Smooth muscle cell of the coronary artery (primary cell): ENCODE measurements at places on chromosomes 7 and 10. TPM values are rescaled to one million over a fixed set of nuclear protein-coding genes. Genes with fewer than 3 reads are reported as not detected.

The VWDE gene
- 0.08 TPM in 1 of 2 replicates, not detected in the other for total RNA-seq

The ADRA2A gene
- 2.9 TPM in 1 of 2 replicates, not detected in the other for total RNA-seq

The GPR37 gene
- 0.30 TPM in 1 of 2 replicates, not detected in the other for total RNA-seq

The SPDYE6 gene
- 0.23 TPM in 1 of 2 replicates, not detected in the other for total RNA-seq

The ADAMTS14 gene
- 1.5 and 9.0 TPM in 2 replicates for total RNA-seq

The STAM gene
- 14.2 and 17.1 TPM in 2 replicates for total RNA-seq

The TAS2R41 gene
- total RNA-seq, result not detected in 2 replicates

The GIMAP2 gene
- 0.60 and 4.7 TPM in 2 replicates for total RNA-seq

The ATP5F1C gene
- 155 and 227 TPM in 2 replicates for total RNA-seq

The IDI2 gene
- not detected in 2 replicates for total RNA-seq

The FOXP2 gene
- total RNA-seq, result 0.08 and 5.6 TPM in 2 replicates
